Cardiac muscle cell (in vitro differentiated cells and primary cell): ENCODE measurements at places on chromosomes 2 and 18. TPM values are rescaled to one million over a fixed set of nuclear protein-coding genes. Genes with fewer than 3 reads are reported as not detected.

DNA sequence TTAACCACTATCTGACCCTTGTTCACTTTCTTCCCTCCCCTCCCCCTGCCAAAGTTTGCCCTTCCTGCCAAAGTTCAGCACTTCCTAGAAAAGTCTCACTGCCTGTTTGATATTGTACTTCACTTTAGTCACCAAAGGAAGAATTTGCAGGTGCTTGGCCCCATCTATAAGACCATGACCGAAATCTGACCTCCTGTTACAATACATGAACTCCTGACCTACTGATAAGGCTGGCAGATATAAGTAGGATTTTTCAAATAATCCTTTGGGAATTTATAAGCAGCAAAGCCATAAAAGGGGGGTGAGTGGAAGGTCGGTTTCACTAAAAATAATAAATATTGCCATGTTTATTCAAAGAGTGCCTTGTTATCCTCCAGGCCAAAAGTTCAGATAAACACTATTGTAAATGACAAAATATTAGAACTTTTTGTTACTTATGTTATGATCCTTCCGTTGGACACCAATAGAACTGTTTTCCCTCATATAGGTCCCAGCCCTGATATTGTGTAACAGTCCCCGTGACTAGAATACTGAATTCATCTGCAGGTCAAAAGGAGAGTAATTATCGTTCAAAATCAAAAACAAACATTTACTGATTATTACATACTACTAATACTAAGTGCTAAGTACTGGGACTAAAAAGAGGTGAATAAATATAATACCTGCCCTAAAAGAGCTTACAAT, 277.6 kb downstream of the EXOC6B start:
- DNase-seq: peak; percentile 21

GRCh38 chr2:81645745-81646301, 1341.3 kb upstream of the LRRTM1 start:
- no peak for DNase-seq

The FBXO48 gene
- 0.46 and 0.66 TPM in 2 replicates for total RNA-seq

DNA sequence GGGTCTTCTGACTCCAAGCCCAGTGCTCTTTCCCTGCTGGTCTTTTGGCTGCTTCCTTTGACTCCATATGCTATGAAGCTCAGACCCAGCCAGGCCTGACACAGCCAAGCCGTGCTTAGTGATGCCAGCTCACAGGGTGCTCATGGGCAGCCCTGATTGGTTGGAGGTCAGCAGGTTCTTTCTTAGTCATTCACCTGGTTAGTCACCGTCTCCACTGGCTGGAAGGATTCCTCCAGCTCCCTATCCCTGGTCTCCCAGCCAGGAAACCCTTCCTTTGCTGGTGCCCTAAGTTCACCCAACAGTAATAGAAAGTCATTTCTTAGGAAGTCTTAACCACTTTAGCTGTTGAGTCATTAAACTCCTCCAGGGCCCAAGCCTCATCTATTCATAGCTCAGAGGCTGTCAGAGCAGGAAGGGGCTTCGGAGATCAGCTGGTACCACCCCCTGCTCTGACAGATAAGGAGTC, 3.9 kb downstream of the KCNK3 start:
- DNase-seq: peak; percentile 34

GRCh38 chr18:42446195-42446594, 491.2 kb downstream of the PIK3C3 start:
- DNase-seq: peak; percentile 60

- no peak for DNase-seq
Observed at GRCh38 chr2:141411419-141411818, 719.4 kb downstream of the LRP1B start.

- no peak for DNase-seq
Observed at GRCh38 chr2:203582468-203582867, 47.4 kb upstream of the RAPH1 start.

GRCh38 chr18:77249569-77250500, at the start of gene GALR1:
Gene GALR1 (plus strand): TSS chr18:77249848. CDS start chr18:77250549, 701 bp downstream.
- no peak for DNase-seq

GRCh38 chr2:234392041-234392615, 104.8 kb downstream of the ARL4C start:
- no peak for DNase-seq

DNA sequence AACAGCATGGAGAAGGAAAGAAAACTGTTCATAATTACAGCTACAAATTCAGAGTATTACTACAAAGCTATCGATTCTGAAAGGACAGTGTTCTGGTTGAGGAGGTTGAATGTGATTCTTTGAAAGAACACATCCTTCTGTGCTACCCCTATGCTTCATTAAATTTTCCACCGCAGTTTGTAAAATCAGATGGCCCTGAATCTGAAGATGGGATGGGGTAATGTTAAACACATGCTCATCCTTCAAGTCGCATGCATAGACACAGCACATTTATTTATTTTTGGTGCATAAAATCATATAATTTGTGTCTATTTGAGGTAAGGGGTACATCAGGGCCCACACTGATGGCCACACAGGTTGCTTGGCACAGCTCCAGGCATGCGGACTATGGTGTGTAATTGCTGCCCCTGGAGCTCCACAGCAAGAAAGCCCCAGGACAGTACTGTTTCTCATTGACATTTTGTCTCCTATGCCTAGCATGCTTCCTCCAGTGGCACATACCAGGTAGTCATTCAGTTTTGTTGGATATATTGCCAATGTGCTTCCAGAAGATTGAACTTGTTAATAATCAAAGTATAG, 238.8 kb upstream of the TANK start:
- no peak for DNase-seq

The CARF gene
- total RNA-seq: 12.6 and 16.2 TPM in 2 replicates

The PFN4 gene
- total RNA-seq: 3.2 TPM in 1 of 2 replicates, not detected in the other

The NPHP1 gene
- total RNA-seq: 5.8 and 6.2 TPM in 2 replicates

The CHRND gene
- total RNA-seq: 0.09 TPM in 1 of 2 replicates, not detected in the other

The DLGAP1 gene
- 3.1 and 7.9 TPM in 2 replicates for total RNA-seq

DNA sequence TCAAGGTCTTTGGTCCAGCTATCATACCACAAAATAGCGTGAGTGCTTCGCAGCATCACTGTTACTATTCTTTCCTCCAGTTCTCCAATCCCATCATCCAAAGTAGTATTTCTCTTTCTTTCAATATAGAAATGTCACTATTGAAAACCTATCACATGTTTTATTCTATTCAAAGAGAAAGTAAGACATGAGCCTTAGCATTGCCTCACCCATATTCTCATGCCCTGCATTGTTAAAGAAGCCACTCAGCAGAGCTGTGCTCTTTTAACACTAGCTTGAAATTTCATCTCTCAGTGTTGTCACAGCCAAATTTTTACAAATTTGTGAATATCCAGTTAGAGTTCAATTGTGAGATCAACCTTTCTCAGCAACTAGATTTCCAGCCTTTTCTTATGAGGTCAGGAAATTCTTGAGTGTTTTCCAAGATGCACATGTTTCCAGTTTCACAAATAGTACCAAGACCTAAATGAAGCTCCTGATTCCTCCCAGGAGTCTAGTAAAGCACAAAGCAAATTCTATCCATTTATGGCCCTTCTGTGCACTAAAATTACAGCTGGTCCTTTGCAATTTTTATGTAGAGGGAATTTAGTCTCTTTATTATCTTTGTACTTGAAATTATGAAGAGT, 343.7 kb downstream of the SPAG16 start:
- DNase-seq: no peak

DNA sequence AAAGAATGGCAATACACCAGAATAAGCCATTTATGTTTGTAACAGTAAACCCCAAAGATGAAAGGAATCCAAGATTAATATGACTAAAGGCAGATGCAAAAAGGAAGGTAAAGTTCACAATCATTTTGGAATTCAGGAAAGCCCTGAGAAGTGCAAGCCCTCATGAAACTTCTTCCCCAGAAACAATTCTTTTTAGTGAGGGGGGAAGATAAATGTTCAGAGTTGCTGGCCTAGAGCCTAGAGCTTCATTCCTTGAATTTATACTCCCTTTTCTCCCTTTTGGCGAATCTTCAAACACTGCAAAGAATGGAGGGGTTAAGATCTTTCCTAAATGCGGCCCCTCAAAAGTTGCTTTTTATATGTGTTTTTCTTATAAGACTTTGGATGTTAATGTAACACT, 368.8 kb downstream of the MEIS1 start:
- DNase-seq: no peak

- no peak for DNase-seq
Observed at GRCh38 chr2:128595763-128596395, 277.2 kb upstream of the HS6ST1 start.

DNA sequence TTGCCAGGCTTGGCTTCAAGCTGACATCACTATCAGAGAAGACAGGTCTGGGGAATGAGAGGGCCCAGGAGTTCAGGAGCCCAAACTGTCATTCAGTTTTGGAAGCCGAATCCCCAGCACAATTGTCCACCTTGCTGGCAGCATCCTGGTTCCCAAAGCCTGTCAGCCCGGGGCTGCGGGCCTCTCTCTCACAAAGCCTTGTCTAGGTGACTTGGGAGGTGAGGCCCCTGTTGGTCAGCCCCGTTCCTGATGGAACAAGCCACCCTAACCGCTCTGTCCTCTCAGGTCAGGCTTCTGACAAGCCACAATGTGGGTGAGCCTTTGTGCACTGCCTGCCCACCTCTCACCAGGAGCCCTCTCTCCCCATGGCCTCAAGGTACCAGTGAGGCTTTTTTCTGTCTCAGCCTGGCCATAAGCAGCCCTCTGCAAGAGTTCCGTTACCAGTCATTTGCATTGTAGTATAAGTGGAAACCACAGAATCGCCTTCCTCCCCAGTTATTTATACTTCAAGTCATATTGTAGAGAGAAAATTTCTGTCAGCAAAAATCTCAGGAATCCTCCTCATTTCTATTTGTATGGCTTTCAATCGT, 100.6 kb downstream of the MSH2 start:
- no peak for DNase-seq

DNA sequence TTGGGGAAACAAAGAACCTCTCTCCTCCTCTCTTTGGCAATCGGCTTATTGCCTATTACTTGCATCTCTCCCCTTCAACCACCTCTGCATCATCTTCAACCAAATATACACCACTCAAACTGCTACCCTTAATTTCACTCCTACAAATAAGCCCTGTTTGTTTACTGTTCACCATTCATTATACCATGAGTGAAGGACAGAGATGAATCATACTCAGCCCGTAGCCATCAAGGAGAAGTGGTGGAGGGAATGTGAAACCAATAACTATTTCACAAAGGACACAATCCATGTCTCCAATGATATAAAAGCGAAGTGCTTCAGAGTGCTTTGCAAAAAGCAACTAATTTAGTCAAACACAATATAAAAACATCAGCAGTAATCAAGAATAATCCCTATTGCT, 76.8 kb downstream of the CACNB4 start:
- no peak for DNase-seq

The ALK gene
- 0.88 and 4.3 TPM in 2 replicates for total RNA-seq

DNA sequence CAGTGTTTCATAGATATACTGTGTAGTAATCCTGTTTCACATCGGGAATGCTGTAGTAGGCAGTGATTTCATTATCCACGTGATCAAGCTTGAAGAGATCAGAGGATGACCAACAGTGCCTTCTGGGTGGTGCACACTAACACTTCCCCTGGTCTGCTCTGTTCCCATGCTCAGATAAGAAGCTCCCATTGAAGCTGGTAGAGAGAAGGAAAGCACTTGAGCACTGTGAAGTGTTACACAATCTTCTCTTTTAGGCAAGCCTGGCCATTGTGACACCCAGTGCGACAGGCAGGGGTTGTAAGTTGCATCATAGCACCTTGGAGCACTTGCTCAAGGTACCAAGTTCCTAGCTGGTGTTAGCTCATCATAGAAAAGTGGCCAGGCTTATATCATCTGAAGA, 30.6 kb upstream of the GPD2 start:
- peak; percentile 22 for DNase-seq

- peak; percentile 98 for DNase-seq
Observed at GRCh38 chr2:64857581-64858471, 131.4 kb upstream of the SLC1A4 start.

The KCNG2 gene
- not detected in 2 replicates for total RNA-seq

The ASNSD1 gene
- total RNA-seq: 21.8 and 25.2 TPM in 2 replicates

The PTRHD1 gene
- total RNA-seq: 32.1 and 76.4 TPM in 2 replicates
